ENCODE measurements at places on chromosomes 4 and X. TPM values are rescaled to one million over a fixed set of nuclear protein-coding genes. Genes with fewer than 3 reads are reported as not detected.

The CD99L2 gene
- total RNA-seq = 21.3 TPM

The LONRF3 gene
- 1.2 TPM for total RNA-seq

The TEX13A gene
- total RNA-seq = not detected

The HS3ST1 gene
- not detected for total RNA-seq

The CYLC1 gene
- not detected for total RNA-seq

The TMEM187 gene
- total RNA-seq = 10.5 TPM

The MAGEB10 gene
- total RNA-seq = not detected

The MRFAP1L1 gene
- 73.1 TPM for total RNA-seq

The RHOXF2B gene
- total RNA-seq = not detected

The GAB3 gene
- total RNA-seq = 5.7 TPM

The CDKL5 gene
- total RNA-seq = 1.4 TPM

The KLF8 gene
- 8.1 TPM for total RNA-seq

The KIAA1210 gene
- total RNA-seq = not detected

The AFF1 gene
- 66.2 TPM for total RNA-seq

The GPR78 gene
- total RNA-seq = not detected

The PRR32 gene
- not detected for total RNA-seq

The POU3F4 gene
- total RNA-seq = not detected

The TMPRSS11B gene
- not detected for total RNA-seq

The CNKSR2 gene
- 8.9 TPM for total RNA-seq

The SORCS2 gene
- not detected for total RNA-seq

The PRKG2 gene
- 1.0 TPM for total RNA-seq

The RXFP1 gene
- total RNA-seq = not detected

The AMBN gene
- total RNA-seq = not detected

The PLP1 gene
- total RNA-seq = not detected

The MECP2 gene
- 61.8 TPM for total RNA-seq

The SASH3 gene
- total RNA-seq = 222 TPM

The HSFX3 gene
- not detected for total RNA-seq

The TLR2 gene
- 6.8 TPM for total RNA-seq

The PDCL2 gene
- not detected for total RNA-seq

The SYN1 gene
- total RNA-seq = 0.88 TPM

The NUP62CL gene
- total RNA-seq = 2.4 TPM

The GPR50 gene
- total RNA-seq = not detected

The L1CAM gene
- 0.55 TPM for total RNA-seq

The ARHGAP4 gene
- total RNA-seq = 353 TPM
